Small intestine (tissue), 16 donors: ENCODE measurements at places on chromosomes 4 and X. TPM values are rescaled to one million over a fixed set of nuclear protein-coding genes. Genes with fewer than 3 reads are reported as not detected.

The ZRSR2 gene
- polyA plus RNA-seq = 9.4 TPM

The IL1RAPL1 gene
- 0.27 TPM for polyA plus RNA-seq

The CITED1 gene
- not detected for polyA plus RNA-seq

The CYP2U1 gene
- 0.54 TPM for polyA plus RNA-seq

The TRIM60 gene
- polyA plus RNA-seq = not detected

The CTAG2 gene
- not detected for polyA plus RNA-seq

The SCD5 gene
- 73.0 TPM for polyA plus RNA-seq

The FSTL5 gene
- not detected for polyA plus RNA-seq

The P2RY10 gene
- polyA plus RNA-seq = 0.81 TPM

The FAT1 gene
- polyA plus RNA-seq = 99.3 TPM

The FREM3 gene
- not detected for polyA plus RNA-seq

The CENPE gene
- 5.9 TPM for polyA plus RNA-seq

The AR gene
- not detected for polyA plus RNA-seq

The POLR2B gene
- polyA plus RNA-seq = 74.5 TPM

The MSANTD1 gene
- polyA plus RNA-seq = 0.45 TPM
